NAMALWA (cell line): ENCODE measurements at places on chromosomes 16 and 17.

GRCh38 chr17:4235372-4236279 is 28.2 kb downstream of the ANKFY1 start:
- DNase-seq: no peak

DNA sequence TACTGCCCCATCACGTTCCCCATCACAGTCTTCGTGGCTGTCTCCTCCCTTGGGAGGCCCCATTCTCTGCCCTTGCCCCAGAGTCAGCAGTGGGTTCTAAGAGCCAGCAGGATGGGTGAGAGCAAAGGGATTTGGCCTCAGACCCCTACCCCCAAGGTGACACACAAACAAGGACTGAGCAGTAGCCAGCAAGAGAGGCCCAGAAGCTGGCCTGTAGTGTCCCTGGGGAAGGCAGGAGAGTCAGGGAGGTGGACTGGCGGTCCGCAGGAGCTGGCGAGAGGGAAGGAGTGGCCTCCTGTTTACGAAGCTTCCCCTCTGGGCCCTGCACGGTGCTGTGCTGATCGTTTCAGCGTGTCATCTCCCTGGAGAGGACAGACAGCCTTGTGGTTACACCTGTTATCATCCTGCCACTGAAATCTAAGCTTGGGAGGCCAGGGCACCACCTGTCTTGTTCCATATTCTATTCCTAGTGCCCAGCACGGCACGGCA is 8.4 kb downstream of the WDR81 start:
- DNase-seq: no peak

GRCh38 chr16:10870137-10870776 is 6.7 kb upstream of the CIITA start:
- DNase-seq: peak; percentile 62

GRCh38 chr17:59154292-59154720 is 680 bp downstream of the SKA2 start:
- no peak for DNase-seq

DNA sequence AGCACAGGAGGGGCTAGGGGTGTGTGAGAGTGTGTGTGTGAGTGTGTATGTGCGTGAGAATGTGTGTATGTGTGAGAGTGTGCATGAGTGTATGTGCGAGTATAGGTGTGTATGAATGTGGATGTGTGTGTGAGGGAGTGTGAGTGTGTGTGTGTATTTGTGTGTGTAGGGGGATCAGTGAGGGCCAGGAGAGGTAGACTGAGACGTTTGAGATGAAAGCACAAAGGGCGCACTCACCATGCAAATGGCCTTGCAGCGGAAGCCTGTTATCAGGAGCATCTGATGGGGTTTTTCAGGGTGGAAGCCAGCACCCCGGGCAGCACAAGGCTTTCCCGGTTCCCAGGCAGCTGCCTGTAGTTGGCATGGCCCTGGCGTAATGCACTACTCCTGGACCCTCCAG is 14.9 kb downstream of the WNT9B start:
- no peak for DNase-seq

DNA sequence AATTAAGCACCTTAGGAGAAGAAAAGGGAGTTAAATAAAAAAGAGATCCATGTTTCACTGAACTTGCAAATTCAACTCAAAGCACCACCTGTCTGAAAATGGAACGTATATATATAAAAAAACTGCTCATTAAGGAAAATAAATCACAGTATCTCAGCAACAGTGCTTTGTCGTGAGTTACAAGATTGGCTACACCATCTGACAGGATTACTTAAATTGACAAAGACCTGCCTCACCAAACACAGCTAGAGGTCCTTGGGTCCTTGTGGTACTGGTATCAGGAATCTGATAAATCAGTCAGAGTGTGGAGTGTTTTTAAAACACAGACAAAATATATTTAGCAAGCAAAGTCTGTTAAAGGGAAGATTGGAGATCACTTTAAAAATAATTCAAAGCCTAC is 63.9 kb downstream of the KANSL1 start:
- no peak for DNase-seq

DNA sequence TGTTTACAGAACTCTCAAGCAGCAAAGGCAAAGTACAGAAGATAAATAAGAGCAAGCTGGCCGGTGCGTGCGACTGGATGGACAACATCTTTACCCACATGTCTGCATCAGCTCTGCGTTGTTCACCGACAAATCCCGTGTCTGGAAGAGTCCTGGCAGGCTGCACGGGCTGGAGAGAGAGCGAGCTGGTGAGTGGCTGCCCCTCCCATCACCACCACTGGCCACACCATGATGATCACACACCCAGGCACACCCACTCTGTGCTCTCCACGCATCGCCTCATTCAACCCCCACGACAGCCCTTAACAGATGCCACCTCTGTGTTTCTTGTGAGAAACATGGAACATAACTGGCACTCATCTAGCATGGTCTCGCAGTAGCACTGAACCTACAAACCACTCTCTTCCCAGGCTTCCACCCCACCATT is 59.2 kb downstream of the ANKRD11 start:
- DNase-seq: no peak

- no peak for DNase-seq
Measured at GRCh38 chr17:73455767-73456166, 144.0 kb upstream of the CDC42EP4 start.

- DNase-seq: no peak
Measured at GRCh38 chr17:79560527-79560926, 50.3 kb downstream of the RBFOX3 start.

GRCh38 chr17:48605991-48606891 is 1.5 kb upstream of the HOXB6 start:
- no peak for DNase-seq

- DNase-seq: peak; percentile 1
Measured at GRCh38 chr17:10579270-10579669, 29.8 kb upstream of the MYH2 start.

DNA sequence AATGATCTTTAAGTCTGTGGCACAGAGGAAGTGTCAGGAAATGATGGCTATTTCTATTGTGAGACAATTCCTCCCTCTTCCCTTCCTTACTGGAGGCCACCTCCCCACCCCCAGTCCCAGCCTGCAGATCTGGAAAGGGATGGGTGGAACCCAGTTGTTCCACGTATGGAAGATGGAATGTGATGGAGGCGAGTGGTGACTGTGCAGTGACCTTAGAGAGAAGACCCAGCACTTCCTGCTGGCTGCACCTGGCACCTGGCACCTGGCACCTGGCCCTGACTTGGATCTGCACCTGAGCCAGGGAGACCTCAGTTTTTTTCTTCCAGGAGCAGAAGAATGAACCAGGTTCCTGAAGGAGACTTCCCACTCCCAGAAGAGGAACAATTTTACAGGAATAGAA is 33.0 kb upstream of the TMC5 start:
- DNase-seq: no peak

GRCh38 chr16:78220571-78220970 is 121.1 kb downstream of the WWOX start:
- no peak for DNase-seq

DNA sequence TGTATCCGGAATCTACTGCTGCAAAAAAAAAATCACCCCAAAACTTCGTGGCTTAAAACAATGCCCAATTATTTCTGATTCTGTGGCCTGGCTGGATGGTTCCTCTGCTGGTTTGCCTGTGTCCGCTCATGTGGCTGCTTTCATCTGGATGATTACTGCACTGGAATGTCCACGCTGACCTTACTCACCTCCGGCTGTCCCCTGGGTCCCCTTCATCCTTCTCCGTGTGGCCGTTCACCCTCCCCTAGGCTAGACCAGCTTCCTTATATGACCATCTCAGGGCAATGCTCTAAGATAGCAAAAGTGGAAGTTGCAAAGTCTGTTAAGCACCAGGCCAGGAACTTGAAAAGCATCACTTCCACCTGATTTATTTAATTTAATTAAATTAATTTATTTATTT is 31.4 kb upstream of the SPNS2 start:
- DNase-seq: no peak

GRCh38 chr17:35214192-35214591 is 20.0 kb upstream of the SLC35G3 start:
- DNase-seq: no peak

DNA sequence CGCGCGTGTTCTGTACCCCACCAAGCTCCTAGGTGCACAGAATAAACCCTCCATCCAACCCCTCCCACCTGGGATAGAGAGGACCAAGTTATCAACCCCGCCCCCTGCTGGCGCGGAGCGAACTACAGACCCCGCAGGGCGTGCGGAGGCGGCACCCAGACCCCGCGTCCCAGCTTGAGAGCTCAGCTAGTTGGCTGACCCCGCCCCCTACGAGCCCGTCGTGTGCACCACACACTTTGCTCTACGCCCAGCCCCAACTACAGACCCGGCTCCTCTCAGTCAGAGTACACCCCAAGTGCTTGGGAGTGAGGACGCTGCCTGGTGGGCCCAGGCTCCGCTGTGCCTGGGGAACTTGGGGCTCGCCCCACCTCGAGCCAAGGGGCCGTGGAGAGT is 1.5 kb downstream of the GRIN2A start:
- peak; percentile 54 for DNase-seq

- peak; percentile 98 for DNase-seq
Measured at GRCh38 chr16:14354561-14355351, 275.3 kb downstream of the PARN start.

- DNase-seq: no peak
Measured at GRCh38 chr17:66610361-66611133, 224.4 kb upstream of the CACNG5 start.

- DNase-seq: no peak
Measured at GRCh38 chr16:88956546-88957432, 20.2 kb downstream of the CBFA2T3 start.

GRCh38 chr16:4408323-4408690 is 8.1 kb downstream of the CORO7 start:
- DNase-seq: no peak

DNA sequence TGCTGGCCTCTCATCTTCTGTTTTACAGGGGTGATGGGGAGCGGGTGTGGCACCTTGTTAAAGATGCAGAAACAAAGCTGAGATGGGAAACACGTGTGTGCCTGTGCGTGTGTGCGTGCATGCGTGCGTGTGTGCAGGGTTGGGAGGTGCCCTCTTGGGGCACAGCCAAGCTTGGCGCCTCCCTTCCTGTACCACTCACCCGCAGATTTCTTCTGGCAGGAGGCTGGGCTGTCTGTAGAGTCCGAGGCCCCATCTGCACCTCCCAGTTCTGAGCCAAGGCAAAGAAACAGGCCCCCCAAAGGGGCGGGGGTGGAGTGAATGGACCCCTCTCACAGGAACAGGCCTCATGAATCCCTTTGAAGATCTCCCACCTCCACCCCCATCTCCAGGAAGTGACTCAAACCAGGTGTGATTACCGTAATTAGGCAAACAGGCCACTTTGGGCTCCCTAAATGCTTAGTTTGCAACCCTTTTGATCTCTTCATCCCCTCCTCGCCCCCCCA is 20.9 kb downstream of the TNS4 start:
- no peak for DNase-seq

GRCh38 chr17:31269578-31269983 is 27.5 kb downstream of the OMG start:
- DNase-seq: no peak

DNA sequence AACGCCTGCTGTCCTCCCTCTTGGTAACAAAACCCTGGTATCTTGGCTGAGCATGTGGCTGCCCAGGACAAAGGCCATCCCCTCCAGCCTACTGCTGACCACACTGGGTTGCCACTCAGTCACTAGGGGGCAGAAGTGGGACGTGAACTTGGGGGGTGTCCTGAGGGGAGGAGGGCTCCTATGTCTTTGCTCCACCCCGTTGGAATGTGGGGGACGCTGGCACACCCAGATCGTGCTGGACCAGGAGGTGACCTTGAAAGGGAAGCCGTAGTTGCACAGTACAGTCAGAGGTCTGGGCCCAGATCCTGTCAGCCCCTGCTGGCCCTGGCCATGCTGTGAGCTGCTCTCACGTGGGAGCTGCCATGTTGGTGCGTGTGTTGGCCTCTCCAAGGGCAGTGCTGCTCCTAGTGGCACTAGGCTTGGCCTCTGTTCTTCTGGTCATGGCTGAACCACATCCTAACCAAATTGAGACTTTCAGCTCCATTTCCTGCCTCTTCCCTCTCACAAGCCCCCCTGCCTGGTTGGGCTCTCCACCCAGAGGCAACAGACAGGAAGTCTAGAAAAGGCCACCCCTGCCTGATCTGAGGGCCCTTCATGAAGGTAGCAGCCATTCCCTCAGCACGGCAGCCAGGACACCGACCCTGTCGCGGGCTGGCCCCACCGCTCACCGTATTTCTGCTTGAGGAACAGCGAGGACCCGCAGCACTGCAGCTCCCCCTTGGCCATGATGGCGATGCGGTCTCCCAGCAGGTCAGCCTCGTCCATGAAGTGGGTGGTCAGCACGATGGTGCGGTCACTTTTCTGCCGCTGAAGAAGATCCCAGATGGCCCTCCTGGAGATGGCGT is 29.0 kb upstream of the RNPS1 start:
- DNase-seq: peak; percentile 28

DNA sequence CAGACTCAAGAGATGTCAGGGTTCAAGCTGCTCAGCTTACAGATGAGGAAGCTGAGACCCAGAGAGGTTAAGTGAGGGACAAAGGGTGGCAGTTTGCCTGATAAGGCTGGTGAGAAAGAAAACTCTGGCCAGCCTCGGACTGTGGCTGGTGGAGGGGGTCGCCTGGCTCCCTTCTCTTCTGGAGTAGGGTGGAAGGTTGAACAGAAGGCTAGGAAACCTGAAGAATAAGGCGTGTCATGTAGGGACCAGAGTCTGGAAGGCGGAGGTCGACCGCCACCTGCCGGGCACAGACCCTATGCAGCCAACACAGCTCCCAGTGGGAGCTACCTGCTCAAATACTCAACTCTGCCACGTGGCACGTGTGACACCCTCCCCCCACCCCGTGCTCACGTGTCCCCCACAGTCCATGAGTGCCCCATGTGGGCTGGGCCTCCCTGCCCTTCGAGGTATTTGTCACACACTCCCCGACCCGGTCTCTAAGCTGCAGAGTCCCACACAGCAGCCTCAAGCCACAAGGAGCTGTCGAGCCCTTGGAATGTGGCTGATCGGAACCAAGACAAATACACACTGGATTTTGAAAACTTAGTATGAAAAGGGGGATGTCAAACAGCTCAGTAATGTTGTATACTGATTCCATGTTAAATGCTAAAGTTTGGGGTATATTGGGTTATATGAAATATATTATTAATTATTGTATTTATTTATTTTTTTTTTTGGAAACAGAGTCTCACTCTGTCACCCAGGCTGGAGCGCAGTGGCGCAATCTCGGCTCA is 11.8 kb downstream of the HID1 start:
- peak; percentile 87 for DNase-seq

GRCh38 chr17:28105501-28105900 is 63.0 kb downstream of the NLK start:
- no peak for DNase-seq

- DNase-seq: peak; percentile 93
Measured at GRCh38 chr17:57552114-57552624, 192.9 kb downstream of the CCDC182 start.

DNA sequence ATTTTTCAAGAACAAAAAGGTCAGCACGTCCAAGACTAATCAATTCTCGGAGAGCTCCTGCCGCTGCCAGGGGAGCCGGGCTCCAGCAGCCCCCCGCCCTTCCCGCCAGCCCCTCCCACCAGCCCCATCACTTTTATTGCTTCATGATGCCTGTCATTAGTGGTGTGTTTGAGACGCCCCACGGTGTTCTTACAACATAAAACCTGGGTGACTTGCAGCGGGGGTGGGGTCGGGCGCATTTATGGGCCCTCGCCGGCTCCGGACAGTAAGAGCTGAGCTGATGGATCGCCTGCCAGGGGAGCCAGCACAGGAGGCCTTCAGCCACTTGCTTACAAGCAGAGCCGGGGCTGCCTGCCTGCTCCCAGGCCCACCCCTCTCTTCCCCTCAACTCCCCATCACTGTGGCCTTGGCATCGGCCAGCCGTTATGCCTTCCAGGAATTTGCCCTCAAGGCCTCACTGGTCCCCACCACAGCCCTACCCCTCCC is 82.9 kb upstream of the CBX4 start:
- no peak for DNase-seq

- DNase-seq: no peak
Measured at GRCh38 chr16:66095676-66096075, 270.8 kb upstream of the CDH5 start.
